Stimulated activated CD4-positive, alpha-beta T cell treated with anti-CD3 and anti-CD28 coated beads, Interleukin-4, amount 100 ng/mL, for 4 hours (primary cell): ENCODE measurements at places on chromosomes 1 and 21.

DNA sequence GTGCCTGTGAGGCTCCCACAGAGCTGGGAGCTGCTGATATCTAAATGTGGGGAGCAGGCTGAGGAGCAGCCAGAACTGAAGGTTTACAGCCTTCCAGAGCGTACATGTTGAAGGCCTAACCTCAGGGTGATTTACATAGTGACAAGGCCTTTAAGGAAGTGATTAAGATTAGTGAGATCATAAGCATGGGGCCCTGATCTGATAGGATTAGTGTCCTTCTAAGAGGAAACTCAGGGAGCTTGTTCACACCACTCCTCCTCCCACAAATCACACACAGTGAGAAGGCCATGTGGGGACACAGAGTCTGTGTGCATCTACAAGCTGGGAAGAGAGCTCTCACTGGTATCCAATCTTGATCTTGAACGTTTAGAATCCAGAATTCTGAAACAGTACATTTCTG, 92.3 kb upstream of the NBPF6 start:
- DNase-seq, result no peak

DNA sequence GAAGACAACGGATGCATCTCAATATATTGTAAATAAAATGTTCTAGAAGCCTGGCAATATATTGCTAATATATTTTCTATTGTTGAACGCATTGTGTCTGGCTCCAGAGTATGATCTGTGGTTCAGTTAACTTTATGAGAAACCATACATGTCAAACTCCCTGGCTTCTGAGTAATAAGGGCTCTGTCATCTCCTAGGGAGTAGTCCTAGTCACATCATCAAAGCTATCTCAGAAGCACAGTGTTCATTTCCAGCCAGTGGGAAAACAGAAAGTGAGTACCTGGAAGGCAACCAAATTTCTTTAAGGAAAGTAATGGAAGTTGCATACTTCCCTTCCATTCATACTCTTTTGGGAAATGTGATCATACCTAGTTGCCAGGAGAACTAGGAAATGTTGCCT, 27.0 kb upstream of the ST6GALNAC5 start:
- DNase-seq, result no peak

DNA sequence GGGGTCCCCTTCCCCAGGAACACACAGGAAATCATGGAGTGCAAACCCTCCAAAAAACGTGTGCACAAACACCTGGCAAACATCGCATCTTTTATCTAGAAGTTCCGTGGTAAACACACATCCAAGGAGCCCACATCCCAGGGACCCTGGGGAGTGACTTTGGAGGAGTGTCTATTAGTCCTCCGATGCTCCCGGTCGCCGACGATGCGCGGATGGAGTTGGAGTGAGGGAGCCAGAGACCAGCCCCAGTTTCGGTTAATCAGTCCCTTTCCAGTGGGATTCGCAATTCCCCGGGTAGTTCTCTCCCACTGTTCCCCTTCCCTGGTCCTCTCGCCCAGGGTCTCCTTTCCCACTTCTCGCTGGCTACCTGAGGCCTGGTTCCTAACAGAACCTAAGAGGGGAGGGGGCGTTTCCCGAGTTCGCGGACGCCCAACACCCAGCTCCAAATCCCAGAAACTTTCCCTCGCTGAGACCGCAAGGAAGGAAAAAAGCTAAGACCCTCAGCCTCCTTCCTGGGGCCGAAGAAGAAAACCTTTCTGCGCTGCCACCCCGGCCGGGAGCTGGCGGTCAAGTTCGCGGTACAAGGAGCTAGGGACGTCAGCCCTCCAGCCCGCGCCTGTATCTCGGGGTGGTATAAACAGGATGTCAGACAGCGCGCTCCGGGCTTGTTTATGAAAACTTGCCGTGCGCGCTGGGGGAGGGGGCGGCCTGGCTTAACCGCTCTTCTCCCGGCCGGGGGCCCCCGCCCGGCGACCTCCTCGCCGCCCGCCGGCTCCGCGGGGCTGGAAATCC, 787 bp downstream of the JAK1 start:
- peak; percentile 56 for DNase-seq

GRCh38 chr1:43994794-43995790, 3.7 kb downstream of the CCDC24 start:
- no peak for DNase-seq

DNA sequence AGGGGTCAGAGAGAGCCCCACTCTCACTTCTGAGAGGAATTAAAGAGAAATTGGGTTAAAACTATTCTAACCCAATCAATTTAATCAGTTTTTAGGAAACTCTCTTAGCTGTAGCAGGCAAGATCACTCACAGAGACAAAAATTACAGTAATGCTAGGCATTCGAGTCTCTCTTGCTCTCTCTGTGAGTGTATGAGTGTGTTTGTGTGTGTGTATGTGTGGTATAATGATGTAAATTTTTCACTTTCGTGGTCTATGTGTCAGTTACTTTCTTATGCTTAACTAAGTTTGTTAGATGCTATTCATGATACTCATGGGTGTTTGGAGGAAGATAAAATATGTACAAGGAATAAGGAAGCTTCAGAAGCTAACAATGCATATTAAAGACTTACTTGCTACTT, 131.3 kb downstream of the FASLG start:
- DNase-seq, result no peak

DNA sequence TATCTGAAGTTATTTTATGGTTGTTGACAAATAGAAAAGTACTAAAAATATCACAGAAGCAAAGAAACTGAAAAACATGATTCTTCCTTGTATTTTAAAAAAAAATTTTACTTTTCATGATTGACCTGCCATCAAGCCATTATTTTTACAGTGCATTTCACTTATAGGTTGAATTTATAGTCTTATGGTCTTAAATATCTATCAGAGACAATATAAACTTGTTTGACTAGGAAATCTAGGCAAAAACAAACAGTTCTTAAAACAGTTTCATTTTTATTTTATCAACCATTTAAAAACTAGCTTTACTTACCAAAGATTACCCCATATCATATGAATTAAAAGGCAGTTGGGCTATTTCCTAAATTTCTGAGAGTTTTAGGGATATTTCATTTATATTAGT, 59.2 kb downstream of the SLC16A1 start:
- DNase-seq, result no peak

DNA sequence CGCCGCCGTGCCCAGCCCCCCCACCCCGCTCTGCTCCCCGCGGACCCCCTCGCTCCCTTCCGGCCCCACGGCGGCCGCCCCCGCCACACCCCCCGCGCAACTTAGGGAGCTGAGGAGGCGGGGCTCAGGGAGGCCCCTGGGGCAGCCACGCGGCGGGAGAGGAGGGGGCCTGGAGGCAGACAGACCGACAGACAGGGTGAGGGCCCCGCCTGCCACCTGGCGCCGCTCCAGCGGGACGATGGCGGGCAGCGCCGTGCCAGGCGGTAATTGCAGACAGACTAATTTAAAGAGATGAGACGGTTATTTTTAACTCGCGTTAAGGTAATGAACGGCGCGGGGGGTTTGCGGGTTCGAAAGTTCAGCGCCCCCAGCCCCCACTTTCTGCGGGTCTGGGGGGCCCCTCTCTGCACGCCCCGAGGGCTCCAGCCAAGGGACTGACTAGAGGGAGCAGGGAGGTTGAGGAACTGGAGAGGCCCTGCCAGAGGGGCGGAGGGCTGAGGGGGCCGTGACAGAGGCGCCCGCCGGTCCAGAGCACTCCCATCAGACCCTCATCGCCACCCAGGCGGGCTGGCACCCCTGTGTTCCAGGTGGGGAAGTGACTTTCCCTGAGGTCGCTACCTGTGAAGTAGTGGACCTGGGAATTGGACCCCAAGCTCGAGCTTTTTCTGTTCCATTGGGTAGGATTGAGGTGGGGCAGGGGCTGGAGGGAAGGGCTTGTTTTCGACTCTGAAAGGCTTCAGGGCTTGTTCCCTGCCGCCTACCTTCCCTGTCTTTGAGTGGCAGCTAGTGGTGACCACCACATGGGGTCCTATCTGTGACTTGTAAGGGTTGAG, 5.4 kb downstream of the FOXO6 start:
- DNase-seq, result peak; percentile 30

DNA sequence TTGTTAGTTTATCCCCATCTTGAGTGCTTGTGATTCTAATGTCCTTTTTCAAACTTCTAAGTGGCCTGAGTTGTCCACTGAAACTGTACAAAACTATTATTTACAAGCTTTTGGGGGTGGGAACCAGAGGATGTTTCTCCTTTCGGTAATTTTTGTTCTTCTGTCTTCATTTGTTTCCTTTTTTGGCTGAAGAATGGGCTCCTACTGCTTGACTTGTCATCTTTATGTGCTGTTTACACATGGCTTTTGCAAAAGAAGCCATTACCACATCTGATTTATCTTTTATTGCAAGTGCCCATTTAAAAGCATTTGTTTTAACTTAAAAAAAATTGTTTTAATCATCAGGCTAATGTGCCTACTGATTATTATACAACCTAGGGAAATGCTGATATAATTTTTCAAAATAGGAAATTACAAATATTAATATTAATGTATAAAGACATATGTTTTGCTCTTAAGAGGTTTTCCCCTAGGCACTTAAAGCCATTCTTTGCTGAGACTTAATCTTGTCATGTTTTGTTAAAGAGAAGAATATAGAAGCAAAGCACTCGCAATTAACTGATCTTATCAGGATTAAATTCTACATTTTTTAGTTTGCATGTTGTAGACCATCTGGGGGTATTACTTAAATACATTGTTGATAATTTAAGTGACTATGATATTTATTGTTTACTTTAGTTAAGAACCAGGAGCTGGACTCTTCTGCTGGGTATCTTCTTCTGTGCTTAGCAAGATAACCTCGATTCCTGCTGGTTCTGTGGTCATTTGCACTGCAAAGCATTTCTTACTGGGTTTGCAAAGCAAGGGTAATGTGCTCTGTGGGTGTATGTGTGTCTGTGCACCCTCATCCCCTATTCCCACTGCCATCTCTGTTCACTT, 40.1 kb downstream of the TMEM200B start:
- no peak for DNase-seq

DNA sequence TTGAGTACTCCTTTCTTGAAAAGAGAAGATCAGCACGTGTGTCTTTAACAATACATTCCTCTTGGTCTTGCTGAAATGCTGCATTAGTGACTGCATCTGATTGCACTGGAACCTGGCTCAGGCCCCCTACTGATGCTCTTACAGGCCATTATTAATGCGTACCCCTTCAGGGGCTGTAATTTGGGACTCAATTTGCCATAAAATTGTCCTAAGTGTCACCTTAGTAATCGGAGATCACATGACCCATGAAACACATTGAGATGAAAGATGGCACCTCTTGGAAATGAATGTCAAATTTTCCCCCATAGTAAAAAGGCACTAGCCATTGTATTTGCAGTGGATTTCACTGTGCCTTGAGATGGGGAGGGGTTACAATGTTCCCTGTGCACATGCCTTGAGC, 563.3 kb downstream of the KIF26B start:
- DNase-seq, result no peak

DNA sequence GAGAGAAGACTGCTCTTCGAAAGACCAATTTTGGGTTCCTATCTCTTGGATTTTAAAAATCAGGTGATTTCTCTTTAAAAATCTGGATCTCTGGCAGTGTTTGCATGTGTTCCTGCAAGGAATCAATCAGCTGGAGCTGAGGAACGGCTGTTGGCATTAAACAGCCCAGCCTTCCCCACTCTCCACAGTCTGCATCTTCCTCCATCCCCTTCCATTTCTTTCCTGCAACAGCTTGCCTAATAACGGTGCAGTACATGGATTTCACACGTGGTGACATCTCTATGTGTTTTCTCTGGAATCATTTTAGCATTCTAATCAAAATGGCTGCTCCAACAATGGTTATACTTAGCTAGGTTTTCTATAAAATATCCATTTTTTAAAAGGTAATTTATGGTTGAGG, 20.0 kb downstream of the RIPPLY3 start:
- no peak for DNase-seq

DNA sequence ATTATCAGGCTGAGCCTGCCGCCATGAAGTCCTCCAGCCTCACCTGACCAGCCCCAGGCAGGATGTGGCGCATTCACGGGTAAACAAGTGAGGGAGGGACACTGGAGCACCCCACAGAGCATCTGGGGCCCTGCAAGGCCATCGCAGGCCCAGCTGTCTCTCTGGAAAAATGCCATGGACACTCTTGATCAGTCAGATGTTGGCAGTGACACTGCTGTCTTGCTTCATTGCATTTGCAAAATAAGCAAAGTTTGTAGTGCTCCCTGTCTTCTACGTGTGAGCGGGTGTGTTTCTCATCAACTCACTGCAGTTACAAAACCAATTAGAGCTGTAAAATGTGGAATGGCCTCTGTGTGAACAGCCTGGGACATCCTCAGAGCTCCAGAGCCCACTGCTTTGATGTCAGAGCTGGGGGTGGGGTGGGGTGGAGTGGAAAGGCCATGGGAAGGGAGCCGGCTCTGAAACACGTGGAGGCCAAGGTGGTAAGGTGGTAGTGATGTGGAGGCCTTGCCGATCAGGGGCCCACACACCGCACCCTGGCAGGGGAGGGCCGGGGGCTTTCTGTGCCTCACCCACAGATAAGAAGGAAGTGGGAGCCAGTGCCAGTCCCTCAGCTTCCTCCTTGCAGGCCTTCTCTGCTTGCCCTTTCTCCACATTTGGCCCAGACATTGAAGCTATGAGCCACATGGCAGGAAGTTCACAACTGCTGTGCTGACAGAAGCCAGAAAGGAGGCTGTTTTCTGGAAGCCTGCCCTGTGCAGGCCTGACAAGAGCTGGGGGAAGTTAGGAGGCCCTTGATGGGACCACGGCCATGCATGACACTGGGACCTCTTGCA, 254.9 kb downstream of the RHOU start:
- DNase-seq, result no peak

DNA sequence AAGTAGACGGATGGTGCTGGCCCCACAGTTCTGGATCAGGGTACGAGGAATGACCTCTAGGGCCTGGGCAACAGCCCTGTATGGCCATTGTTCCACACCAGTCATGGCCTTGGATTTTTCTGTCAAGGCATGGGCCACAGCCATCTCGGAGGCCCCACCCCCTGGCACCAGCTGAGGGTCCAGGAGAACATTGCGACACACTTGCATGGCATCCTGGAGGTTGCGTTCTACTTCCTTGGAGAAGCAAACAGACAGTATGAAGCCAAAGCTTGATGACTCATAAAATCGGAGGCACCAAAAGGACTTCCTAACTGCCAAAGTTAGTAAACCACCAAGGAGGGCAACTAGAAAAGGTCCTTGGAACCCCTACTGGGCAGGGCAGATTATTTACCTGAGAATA, 11.9 kb upstream of the VHLL start:
- no peak for DNase-seq

- no peak for DNase-seq
These were observed 534.5 kb downstream of the PTPRC start for GRCh38 chr1:199173356-199173755.

DNA sequence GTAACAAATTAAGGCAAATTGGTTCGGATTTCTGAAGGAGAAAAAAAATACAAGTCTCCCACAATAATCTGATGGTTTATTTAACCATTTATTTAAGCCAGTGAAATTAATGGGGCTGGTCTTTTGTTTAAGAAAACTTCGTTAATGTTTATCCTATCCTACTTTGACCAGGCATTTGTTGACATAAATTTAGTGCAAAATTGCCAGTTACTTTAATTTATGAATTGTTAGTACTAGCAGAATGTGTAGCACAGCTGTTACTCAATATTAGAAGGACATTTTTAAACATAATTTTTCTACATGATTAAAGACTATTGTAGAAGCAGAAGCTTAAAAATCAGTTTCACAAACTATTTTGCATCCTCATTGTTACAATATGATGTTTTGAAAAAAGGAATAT, 687.6 kb upstream of the PTBP2 start:
- no peak for DNase-seq

GRCh38 chr1:71390518-71390917, 309.7 kb upstream of the ZRANB2 start:
- no peak for DNase-seq
